ENCODE measurements at places on chromosomes 2 and 18. TPM values are rescaled to one million over a fixed set of nuclear protein-coding genes. Genes with fewer than 3 reads are reported as not detected.

DNA sequence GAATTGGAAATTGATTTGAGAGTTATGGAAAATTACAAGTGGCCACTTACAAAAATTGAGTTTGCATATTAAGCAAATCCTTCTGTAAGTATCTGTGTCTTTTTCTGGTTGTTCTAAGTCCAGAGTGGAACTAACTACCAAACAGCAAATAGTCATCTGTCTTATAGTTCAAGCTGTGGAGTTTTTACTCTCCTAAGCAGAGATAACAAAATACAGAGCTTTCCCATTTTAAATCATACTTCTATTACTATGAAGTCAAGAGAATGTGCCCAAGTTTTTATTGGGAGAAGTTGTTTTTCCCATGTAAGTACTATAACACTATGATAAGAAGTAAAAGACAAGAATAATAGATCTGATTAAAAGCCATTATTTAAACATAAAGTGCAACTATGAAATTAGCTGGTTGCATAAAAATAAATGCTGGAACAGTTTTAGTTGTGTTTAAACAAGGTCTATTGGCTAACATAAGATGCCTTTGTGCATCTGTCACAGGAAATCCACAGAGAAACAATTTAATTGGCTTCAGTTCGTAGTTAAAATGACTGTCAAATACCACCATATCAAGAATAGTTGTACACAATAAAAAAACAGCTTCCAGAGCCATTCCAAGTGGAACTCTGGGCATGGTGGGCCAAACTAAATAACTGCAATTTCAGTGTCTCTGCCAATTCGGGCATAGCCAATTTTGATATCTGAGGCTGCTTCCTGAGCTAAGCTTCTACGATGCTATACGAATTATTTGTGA, 1467.4 kb upstream of the NXPH2 start:
- H3K36me3 ChIP-seq, result no peaks in the 10 kb centered on the region
- H3K4me3 ChIP-seq, result no peak overlapping the region
- no peaks in the 10 kb centered on the region for H3K4me1 ChIP-seq
- H3K27me3 ChIP-seq, result no peaks in the 10 kb centered on the region
- no peak for DNase-seq

GRCh38 chr2:204505946-204506345, 39.3 kb upstream of the PARD3B start:
- H3K4me1 ChIP-seq, result no peaks in the 10 kb centered on the region
- H3K27me3 ChIP-seq, result peaks cover 3% of the 10 kb centered on the region
- DNase-seq, result no peak
- H3K4me3 ChIP-seq, result no peak overlapping the region

GRCh38 chr2:68388358-68388757, 23.3 kb downstream of the PLEK start:
- no peak overlapping the region for H3K4me3 ChIP-seq
- peaks cover 4% of the 10 kb centered on the region for H3K27me3 ChIP-seq
- DNase-seq, result no peak
- H3K36me3 ChIP-seq, result no peaks in the 10 kb centered on the region
- peak overlapping the region; percentile 72 for H3K27ac ChIP-seq

MARCHF7 gene
- 83.1 TPM for total RNA-seq

- H3K36me3 ChIP-seq, result no peaks in the 10 kb centered on the region
- H3K4me3 ChIP-seq, result no peak overlapping the region
- DNase-seq, result peak; percentile 74
- H3K27ac ChIP-seq, result no peak overlapping the region
These were observed 40.8 kb upstream of the RPRM start for GRCh38 chr2:153519257-153519875.

DNA sequence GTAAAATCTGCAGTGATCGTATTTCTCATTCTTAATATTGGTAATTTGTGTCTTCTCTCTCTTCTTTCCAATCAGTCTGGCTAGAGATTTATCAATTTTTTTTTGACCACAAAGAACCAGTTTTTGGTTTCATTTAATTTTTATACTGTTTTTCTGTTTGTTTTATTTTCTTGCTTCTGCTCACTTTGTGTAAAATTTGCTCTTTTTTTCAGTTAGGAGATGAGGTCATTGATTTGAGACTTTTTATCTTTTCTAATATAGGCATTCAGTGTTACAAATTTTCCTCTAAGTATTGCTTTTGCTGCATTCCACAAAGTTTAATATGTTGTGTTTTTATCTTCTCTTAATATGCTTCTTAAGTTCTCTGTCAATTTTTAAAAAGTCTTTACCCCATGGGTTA, 160.5 kb downstream of the TPGS2 start:
- DNase-seq, result no peak
- H3K27me3 ChIP-seq, result peaks cover 13% of the 10 kb centered on the region
- H3K4me3 ChIP-seq, result no peak overlapping the region
- H3K27ac ChIP-seq, result no peak overlapping the region

DNA sequence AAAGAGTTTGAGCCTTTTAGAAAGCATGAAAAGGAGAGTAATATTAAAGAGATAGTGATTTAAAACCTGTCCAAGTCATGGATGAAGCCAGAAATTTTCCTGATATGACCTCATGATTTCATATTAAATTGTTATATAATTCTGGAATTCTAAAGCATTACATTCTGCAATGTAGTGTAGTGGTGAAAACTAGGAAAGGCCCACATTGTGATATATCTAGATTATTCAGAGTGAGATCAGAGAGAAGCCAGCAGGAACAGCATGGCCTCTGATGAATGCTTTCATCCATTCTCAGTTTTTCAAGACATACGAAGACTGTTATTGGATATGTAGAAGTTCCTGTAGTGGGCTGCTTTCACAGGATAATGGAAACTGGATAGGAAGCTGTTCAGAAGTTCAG, 98.8 kb downstream of the LCLAT1 start:
- H3K4me3 ChIP-seq, result no peak overlapping the region
- H3K4me1 ChIP-seq, result peaks cover 16% of the 10 kb centered on the region
- no peak for DNase-seq
- H3K27me3 ChIP-seq, result no peaks in the 10 kb centered on the region
- peaks cover 12% of the 10 kb centered on the region for H3K36me3 ChIP-seq

- no peak for DNase-seq
- peaks cover 35% of the 10 kb centered on the region for H3K36me3 ChIP-seq
- H3K27me3 ChIP-seq, result no peaks in the 10 kb centered on the region
- no peak overlapping the region for H3K27ac ChIP-seq
These were observed 157.6 kb downstream of the HAUS1 start for GRCh38 chr18:46261799-46262198.

GALR1 gene
- total RNA-seq, result not detected

DSEL gene
- 0.09 TPM for total RNA-seq

DSG4 gene
- not detected for total RNA-seq

- H3K27ac ChIP-seq, result no peak overlapping the region
- peaks cover 4% of the 10 kb centered on the region for H3K4me1 ChIP-seq
- peaks cover 57% of the 10 kb centered on the region for H3K27me3 ChIP-seq
- peak; percentile 21 for DNase-seq
- peak overlapping the region; percentile 50 for H3K4me3 ChIP-seq
These were observed 160.3 kb upstream of the SIX2 start for GRCh38 chr2:45169339-45170190.

Measured in activated CD4-positive, alpha-beta T cell treated with anti-CD3 and anti-CD28 coated beads for 36 hours (primary cell).